ENCODE measurements at places on chromosomes 3 and 15. TPM values are rescaled to one million over a fixed set of nuclear protein-coding genes. Genes with fewer than 3 reads are reported as not detected.

The NMNAT3 gene
- not detected for total RNA-seq

The COL7A1 gene
- total RNA-seq, result 7.0 TPM

The ZNF662 gene
- total RNA-seq, result not detected

The CHST13 gene
- not detected for total RNA-seq

The CHRM5 gene
- total RNA-seq, result not detected

The C3orf38 gene
- total RNA-seq, result 14.3 TPM

- DNase-seq, result no peak
These were observed 9.5 kb downstream of the MYEF2 start for GRCh38 chr15:48168616-48169015.

GRCh38 chr3:152496286-152496685 is 227.6 kb downstream of the MBNL1 start:
- DNase-seq, result no peak

DNA sequence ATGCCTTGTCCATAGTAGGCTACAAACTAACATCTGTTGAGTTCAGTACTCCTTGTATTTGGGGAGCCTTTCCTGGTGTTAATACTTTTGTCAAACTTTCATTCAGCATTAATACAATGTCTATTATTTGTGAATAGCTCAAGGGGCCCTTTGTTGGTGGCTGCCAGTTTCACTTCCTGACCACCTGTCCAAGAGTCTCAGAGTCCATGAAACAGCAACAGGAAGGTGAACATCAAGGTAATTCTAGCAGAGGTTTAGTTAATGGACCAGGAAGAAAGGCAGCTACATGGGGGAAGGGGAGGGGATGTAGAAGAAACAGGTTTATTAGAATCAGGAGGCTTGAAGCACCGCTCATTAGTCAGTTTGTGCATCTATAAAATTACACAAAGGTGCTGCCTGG is 386.9 kb downstream of the PDCD6IP start:
- DNase-seq, result no peak

- DNase-seq, result no peak
These were observed 53.3 kb downstream of the TIPARP start for GRCh38 chr3:156727519-156728205.

- DNase-seq, result no peak
These were observed 22.0 kb upstream of the GNB5 start for GRCh38 chr15:52213206-52213605.

DNA sequence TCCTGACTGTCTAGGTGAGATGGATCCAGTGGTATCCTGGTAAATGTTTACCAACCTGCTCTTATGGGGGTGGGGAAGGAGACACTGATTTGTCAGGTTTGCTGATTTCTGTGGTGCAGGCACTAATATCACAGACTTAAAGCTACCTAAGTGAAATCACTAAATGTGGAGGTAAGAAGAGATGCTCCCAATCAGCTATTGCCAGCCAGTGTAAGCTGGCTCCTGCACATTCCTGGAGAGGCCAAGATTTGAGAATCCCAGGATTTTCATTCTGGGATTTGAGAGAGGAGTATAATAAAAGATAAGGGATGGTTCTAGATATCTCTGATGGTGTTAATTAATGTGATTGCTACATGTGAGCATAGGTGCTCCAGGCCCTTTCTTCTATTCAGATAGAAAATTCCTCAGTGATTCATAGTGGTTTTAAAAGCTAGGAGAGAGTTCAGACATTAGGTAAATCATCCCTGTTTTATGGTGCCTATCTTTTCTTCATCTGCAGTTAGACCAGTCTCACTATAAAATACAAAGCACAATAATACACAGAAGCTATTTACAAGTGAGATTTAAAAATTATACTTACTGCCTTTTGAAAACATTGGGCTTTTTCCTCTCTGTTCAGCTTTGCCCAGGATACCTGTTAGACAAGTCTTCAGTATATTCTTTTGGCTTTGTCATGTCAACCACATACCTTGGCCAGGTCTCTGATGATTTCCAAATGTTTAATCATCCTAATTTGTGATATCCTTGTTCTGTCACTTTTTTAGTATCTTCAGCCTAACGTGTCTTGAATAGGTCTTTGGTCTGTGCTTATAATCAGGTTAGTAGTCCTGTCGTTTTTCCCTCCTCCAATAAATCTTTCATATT is 90.9 kb downstream of the MBNL1 start:
- no peak for DNase-seq

DNA sequence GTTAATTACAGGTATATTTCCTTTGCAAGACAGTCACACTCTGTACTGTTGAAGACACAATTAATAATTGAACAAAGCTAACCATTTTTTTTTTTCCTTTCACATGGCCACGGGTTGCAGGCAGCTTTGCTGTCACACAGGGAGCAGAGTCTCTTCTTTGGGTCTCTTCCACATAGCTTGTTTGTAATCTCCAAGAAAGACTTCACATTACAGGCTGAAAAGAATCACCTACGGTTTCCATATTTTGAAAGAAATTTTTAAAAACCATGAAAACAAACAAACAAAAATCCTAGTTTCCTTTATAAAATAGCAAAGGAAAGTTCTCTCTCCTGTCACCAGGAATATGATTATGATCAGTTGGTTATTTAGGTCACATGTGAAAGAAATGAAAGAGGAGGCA is 392.6 kb downstream of the GAP43 start:
- DNase-seq, result no peak

DNA sequence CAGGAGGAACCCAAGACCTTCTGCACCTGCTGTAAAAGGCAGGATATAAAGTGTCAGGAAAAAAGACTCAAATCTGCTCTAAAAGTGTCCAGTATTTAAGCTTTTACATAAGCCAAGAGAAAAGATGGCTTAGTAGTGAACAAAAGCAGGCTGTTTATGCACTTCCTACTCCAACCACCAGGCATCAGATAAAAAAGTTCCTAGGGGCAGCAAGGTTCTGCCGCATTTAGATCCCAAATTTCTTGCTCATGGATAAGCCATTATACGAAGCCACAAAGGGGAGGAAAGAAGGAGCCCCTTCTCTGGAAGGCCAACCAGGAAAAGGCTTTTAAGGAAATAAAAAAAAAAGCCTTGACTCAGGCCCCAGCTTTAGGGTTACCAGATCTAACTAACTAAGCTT is 10.6 kb upstream of the SLC9C1 start:
- DNase-seq, result no peak

DNA sequence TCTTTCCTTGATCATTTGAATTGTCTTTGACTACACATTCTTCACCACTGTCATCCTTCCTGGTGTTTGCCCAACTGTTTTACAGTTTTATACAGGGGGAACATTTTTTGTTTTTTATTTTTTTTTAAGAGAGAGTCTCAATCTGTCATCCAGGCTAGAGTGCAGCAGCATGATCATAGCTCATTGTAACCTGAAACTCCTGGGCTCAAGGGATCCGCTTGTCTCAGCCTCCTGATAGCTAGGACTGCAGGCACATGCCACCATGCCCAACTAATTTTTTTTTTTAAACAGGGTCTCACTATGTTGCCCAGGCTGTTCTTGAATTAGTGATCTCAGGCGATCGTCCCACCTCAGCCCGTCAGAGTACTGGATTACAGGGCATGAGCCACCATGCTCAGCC is 222.6 kb downstream of the BBX start:
- no peak for DNase-seq

- DNase-seq, result peak; percentile 76
These were observed 844 bp upstream of the PFN2 start for GRCh38 chr3:149971403-149972075.

DNA sequence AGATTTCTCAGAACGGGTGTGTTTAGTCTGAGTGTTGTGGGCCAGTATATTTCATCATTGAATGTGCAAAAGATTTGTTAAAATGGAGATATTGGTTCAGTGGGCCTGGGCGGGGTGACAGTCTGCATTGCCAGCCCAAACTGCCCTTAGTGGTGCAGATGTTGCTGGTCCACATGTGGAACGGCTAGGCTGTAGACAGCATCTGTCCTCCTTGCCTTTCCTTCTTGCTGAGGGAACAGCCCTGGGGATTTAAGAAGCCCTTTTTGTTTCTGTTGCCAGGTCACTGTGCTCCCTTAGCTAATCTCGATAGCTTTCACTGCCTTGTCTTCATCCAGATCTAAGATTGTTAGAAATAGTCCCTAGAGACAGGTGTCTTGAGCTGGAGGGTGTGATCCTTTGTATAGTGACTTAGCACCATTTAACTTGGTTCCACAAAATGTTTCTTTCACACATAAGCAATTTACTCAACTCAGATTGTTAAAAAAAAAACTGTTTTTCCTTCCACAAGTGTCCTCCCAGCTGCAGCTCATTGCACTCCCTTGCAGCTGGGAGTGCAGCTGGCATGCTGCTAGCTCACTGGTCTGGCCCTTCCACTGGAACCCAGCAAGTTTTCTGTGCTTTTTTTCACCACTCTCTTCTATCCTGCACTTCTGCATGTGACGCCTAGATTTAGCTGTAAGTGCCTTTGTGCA is 37.5 kb downstream of the GAP43 start:
- no peak for DNase-seq

GRCh38 chr3:25288413-25288812 is 139.7 kb upstream of the RARB start:
- no peak for DNase-seq

DNA sequence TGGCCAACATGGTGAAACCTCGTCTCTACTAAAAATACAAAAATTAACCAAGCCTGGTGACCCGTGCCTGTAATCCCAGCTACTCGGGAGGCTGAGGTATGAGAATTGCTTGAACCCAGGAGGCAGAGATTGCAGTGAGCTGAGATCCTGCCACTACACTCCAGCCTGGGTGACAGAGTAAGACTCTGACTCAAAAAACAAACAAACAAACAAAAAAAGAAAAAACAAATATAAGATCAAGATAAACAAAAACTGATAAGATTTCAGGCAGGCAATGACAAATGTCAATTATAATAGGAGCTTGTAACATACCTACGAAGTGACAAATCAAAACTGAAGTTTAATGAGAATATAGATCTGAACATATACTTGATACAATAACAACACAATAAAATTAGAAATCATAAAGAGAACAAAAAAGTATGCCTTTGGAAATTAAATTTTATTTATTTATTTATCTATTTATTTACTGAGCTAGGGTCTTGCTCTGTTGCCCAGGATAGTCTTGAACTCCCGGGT is 70.4 kb downstream of the FAIM start:
- no peak for DNase-seq

DNA sequence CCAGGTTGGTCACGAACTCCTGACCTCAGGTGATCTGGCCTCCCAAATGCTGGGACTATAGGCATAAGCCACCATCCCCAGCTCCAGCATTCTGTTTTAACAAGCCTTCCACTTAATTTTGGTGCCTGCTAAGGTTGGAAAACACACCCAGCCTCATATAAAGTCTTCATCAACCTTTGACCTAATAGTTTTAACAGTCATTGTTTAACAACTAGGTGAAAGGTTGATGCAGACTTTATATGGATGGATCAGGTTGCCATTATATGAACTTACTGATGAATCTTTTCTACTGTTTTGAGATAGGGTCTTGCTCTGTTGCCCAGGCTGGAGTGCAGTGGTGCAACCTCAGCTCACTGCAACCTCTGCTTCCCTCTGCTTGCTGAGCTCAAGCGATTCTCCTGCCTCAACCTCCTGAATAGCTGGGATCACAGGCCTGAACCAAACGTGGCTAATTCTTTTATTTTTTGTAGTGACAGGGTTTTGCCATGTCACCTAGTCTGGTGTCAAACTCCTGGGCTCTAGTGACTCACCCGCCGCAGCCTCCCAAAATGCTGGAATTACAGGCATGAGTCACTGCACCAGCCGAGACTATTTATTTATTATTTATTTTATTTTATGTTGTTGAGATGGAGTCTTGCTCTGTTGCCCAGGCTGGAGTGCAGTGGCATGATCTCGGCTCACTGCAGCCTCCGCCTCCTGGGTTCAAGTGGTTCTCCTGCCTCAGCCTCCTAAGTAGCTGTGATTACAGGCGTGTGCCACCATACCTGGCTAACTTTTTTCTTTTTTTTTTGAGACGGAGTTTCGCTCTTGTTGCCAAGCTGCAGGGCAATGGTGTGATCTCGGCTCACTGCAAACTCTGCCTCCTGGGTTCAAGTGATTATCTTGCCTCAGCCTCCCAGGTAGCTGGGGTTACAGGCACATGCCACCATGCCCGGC is 3.1 kb upstream of the RPAP1 start:
- peak; percentile 74 for DNase-seq
